ENCODE measurements at places on chromosomes 7 and 10.
A peak's percentile ranks its signal among the peaks of the same experiment; 100 is the strongest.

DNA sequence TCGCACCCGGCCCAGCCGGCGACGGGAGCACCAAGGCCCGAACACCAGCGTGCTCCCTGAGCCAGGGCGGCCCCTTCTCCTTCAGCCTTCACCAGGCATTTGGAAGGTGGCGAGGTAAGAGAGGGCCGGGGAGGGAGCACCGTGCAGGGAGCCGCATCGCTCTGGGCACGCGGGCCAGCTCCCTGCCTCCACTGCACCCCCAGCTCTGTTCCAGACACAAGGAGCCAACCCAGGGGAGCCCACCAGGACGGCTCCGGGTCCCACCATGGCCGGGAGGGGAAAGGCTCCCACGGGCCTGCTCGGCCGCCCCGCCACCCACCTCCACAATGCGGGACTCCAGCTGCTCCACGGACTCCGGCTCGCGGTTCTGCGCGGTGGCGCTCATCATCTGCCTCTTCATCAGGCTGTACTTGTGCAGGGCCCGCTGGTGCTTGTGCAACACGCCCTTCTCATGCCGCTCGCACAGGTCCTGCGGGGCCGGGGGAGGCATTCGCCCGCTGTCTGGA, 15.1 kb downstream of the NUDT1 start:
- no peak for DNase-seq

- DNase-seq: no peak
Measured at GRCh38 chr7:158737064-158737695, 32.6 kb upstream of the NCAPG2 start.

GRCh38 chr10:100886521-100886920, 26.2 kb upstream of the SLF2 start:
- DNase-seq: no peak

- no peak for DNase-seq
Measured at GRCh38 chr10:128470321-128470965, 344.2 kb upstream of the MKI67 start.

GRCh38 chr7:100895956-100896731, 456 bp upstream of the ACHE start:
- no peak for DNase-seq

GRCh38 chr10:95605163-95605562, 44.0 kb upstream of the SORBS1 start:
- DNase-seq: no peak

DNA sequence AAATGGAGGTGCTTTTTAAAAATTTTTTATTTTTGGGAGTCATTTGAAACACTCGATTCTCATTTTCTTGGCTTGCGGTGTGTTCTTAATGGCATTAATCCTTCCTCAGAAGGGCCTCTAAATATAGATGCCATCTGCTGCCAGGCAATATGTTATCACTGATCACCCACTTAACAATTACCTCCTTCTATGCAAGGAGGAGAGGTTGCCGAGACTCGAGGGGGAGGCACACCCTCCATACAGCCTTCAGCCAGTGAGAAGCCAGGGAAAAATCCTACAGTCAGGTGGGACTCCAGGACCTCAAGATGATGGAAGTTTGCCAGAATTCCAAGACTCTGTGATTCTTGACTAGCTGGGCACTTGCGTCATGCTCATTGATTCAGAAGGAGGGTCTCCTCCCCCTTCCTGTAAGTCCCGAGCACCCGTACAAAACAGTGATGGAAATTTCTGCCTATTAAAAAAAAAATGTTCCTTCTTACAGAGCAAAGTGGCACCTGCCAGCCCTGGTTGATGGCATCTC, 574.5 kb downstream of the TYW1 start:
- DNase-seq: no peak

GRCh38 chr10:19668116-19668515, 148.1 kb upstream of the PLXDC2 start:
- no peak for DNase-seq

DNA sequence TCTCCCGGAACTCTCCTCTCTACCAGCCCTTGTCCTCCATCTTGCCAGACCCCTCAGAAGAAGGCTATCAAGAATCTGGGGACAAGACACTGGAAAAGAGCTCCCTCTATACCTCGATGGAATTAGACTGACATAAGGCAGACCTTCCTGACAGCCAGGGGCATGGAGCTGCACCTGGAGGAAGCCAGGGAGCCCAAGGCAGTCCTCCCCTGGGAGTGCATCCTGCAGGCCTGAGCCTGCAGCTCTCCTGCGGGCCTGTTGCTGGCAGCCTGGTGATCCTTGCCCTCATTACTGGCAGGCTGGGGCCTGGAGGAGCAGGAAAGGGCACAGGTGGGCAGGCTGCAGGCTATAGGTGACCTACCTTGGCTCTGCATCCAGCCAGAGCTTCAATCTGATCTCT, 323.4 kb downstream of the GRID1 start:
- DNase-seq: no peak

GRCh38 chr7:141975806-141976523, 2.4 kb upstream of the TAS2R38 start:
- peak; percentile 52 for DNase-seq

GRCh38 chr7:11373546-11374142, 400.0 kb downstream of the PHF14 start:
- no peak for DNase-seq

- no peak for DNase-seq
Measured at GRCh38 chr7:33044986-33045385, 17.6 kb downstream of the NT5C3A start.

DNA sequence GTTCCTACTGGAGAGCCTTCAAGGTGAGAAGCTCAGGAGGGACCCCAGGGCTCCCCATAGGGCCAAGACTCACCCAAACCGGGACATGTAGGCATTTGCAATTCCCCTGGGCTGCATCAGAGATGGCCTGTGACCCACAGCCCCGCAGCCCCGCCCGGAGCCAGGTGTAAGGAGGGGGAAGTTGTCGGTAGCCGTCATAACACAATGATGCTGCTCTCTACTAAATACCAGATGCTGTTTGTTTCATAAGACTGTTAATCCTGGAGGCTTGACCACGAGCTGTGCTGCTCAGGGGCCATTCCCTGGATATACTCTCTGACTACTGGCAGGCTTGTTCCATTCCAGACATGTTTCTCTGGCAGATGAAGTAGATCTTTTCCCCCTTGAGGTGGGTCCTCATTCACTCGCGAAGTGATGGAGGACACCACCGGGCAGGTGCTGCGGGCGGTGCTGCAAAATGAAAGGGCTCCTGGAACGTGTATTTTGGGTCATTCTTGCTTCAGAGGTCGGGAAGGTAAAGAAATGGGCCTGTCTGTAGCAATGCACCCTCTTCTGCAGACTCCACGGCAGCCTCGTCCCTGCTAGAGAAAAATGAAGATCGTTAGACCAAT, 61.1 kb downstream of the MKI67 start:
- no peak for DNase-seq

DNA sequence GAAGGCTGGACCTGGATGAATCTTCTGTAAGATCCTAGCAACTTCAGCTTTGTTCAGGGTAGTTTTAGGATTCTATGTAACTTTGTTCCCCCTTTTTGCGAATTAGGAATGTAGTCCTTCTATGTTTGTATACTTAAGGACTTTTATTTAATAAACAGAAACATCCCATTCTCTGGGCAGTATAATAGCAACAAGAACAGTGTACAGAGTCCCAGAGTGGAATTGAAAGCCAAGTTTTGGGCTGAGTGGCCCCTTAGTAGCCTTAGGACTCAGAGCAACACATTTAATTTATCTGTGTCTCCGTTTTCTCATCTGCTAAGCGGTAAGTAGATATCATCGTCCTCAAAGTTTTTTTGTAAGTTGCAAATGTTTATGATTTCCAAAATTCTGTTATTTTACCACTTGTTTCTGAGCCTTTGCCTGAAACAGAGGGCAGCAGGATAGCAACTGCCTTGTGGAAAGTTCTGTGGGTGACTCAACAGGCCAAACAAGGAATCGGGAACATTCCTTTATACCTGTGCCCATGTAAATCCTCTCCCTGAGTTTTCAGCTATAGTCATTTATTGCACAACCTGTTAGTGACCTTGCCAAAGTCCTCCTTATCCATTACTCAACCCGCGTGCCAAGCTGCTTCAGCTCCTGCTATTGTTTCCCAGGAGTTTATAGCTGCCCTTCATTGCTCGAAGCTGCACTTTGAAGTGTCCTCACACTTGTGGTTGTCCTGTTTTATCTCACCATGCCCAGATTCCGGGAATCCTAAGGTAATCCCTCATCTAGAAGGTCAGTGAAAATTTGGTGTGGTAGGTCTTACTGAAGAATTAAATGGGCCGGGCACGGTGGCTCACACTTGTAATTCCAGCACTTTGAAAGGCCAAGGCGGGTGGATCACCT, 199.1 kb upstream of the AHR start:
- DNase-seq: no peak

GRCh38 chr7:67523713-67524112, 527.1 kb downstream of the TYW1 start:
- DNase-seq: no peak

DNA sequence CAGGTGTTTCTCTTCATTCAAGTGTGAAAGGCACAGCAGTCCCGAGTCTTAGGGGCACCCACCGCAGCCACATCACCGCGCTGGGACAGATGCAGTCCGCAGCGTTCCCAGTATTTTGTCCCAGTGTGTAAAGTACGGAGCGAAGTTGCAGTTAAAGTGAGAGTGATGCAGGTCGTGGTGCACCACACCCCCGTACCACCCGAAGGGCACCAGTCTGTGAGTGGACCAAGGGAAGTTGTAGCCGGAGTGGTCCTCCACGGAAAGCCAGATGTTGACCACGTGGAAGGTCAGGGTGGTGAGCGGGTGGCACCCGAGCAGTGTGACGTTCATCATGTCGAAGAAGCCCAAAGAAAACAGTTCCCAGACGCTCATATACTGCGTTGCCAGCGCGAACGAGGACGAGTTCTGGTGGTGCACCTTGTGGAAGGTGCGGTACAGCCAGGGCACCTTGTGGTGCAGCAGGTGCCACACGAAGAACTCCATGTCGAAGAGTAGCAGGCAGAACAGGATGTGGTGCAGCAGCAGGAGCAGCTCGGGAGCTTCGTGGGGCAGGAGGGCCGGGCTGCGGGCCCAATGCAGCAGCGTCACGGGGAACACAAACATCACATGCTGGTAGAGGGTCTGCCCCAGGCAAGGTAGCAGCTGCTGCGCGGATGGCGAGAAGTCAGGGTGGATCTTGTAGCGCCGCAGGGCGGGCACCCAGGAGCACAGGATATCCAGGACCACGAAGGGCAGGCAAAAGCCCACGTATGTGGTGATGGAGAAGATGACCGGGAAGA, 526 bp downstream of the CH25H start:
- no peak for DNase-seq

DNA sequence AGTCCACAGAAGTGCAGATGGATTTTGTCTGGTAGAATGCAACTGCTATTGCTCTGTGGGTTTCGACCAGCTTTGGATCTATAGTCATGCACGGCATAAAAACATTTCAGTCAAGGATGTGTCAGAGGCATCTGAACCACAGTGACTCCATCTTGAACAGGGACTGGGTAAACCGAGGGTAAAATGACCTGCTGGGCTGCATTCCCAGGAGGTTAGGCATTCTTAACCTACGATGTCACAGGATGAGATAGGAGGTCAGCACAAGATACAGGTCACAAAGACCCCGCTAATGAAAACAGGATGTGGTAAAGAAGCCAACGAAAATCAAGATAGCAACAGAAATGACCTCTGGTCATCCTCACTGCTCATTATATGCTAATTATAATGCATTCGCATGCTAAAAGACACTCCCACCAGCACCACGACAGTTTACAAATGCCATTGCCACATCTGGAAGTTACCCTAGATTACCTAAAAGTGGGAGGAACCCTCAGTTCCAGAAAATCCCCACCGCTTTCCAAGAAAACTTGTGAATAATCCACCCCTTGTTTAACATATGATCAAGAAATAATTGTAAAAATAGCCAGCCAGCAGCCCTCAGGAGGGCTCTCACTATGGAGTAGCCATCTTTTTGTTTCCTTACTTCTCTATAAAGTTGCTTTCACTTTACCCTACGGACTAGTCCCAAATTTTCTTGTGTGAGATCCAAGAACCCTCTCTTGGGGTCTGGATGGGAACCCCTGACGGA, 50.7 kb upstream of the CPXM2 start:
- DNase-seq: no peak

DNA sequence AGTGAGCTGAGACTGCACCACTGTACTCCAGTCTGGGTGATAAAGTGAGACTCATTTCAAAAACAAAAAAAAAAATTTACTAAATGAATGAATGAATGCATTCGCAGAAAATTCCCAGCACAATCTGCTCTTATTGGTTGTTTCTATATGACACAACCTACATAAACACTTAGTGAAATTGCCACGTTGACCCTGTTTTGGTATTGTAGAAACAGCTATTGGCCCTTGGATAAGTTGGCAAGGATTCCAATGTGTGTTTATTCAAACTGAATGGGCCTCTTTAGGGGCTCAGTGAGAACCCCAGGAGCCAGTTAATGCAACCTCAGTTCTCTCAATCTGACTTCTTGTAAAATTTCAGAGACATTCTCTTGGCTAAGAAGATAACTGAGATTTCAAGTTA, 66.0 kb downstream of the HHEX start:
- no peak for DNase-seq

DNA sequence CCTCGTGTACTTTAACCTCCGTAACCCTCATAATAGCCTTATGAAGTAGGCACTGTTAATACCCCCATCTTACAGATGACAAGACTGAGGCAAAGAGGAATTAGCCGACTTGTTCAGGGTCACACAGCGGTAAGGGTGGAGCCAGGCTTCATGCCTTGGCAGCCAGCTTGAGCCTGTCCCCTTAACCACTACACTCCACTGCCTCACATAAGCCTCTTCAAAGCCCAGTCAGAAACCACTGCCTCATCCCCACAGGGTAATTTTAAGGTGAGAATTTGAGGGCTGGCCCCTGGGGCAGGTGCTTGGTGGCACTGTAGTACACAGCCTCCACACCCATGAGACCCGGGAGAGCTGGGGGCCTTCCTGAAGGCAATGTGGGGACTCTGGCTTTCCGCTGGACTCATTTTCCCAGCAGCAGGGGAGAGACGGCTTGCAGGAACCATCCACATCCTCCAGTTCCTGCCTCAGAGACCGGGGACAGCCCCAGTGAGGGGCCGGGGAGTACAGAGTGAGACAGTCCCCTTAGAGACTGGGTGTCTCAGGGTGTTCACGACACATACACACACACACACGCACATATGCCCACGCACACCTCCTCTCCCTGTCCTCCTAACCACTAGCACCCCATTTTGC, 7.6 kb upstream of the C10orf105 start:
- no peak for DNase-seq

DNA sequence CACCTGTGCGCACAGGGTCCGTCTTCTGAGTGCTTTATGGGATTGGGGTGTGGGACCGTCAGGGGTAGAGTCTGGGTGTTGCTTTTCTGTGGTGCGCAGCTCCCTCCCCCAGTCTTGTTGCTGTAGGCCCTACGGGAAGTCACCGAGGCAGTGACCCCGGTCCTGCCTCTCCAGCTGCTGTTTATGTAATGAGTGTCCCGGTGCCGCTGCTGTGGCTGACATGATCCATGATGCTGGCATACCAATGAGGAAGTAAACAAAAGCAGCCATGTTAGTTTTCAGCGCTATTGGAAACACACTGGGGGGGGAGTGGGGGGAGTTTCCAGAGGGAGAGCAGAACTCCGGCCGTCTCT, 1.1 kb downstream of the TRIM8 start:
- no peak for DNase-seq

GRCh38 chr10:75417522-75417927, 13.9 kb upstream of the LRMDA start:
- DNase-seq: no peak

- DNase-seq: no peak
Measured at GRCh38 chr7:130891254-130892094, 157.5 kb upstream of the KLF14 start.

Data from stimulated activated CD8-positive, alpha-beta memory T cell treated with anti-CD3 and anti-CD28 coated beads, Interleukin-4, amount 100 ng/mL, for 24 hours (primary cell).